ENCODE measurements at places on chromosomes 2 and 18.

GRCh38 chr2:226115832-226116200, 683.8 kb downstream of the IRS1 start:
- DNase-seq, result no peak

DNA sequence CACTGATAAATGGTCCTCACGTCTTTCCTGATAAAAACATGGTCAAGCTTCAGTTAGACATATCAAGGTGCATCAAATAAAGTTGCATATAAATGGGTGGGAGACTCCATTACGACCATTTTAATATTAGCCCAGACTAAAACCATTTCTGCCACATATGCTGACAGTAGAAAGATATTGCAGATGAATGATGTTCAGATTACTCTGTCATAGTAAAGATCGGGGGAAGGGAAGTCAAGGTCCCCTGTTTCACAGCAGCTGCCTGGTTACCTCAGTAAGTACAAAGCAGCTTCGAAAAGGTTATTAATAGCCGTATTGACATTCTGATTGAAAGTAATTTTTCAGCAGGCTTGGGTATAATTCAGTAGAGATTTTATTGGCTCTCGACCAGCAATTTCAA, 927.7 kb upstream of the CDH2 start:
- no peak for DNase-seq

- DNase-seq, result no peak
These were observed 3.2 kb downstream of the FHL2 start for GRCh38 chr2:105395691-105396090.

GRCh38 chr2:88108796-88109195, 19.1 kb downstream of the FABP1 start:
- DNase-seq, result no peak

- DNase-seq, result no peak
These were observed 6.8 kb downstream of the CPLX4 start for GRCh38 chr18:59311631-59312030.

GRCh38 chr2:102065675-102066252, 74.0 kb downstream of the IL1R2 start:
- DNase-seq, result no peak

DNA sequence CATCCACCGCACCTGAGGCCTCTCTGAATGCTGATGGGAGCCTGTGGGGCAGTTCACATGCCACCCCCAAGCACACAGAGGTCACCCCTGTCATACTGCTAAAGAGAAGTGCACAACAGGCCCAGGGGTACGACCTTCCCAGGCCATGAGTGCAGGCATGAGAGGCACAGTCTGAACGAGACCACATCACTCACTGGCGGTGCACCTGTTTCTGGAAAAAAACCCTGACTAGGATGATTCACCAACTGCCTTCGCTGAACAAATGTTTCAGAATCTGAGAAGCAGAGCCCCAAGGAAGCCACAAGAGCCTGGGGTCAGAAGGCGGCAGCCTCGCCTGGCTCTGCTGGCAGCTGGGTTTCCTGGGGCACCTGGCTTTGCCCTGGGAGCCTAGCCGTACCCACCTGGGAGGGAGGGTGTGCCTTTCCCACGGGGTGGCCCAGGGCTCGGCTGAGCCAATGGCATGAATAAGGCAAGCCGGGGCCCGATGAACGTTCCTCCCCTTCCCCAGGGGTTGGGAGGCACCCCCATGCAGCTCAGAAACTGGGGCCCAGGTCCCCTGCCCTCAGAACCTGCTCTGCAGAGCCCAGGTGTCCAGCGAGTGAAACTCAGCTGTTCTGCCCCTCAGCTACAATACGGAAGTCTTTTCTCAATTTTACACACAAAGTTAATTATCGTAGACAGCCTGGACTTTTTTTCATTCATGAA, 73.8 kb downstream of the HDAC4 start:
- peak; percentile 93 for DNase-seq

GRCh38 chr18:48037481-48038271, 107.2 kb upstream of the SMAD2 start:
- DNase-seq, result no peak

GRCh38 chr2:96638144-96639121, at the start of gene KANSL3:
Gene KANSL3 (minus strand): TSS chr2:96638312. CDS start chr2:96637135, 1,177 bp downstream.
- DNase-seq, result peak; percentile 98

DNA sequence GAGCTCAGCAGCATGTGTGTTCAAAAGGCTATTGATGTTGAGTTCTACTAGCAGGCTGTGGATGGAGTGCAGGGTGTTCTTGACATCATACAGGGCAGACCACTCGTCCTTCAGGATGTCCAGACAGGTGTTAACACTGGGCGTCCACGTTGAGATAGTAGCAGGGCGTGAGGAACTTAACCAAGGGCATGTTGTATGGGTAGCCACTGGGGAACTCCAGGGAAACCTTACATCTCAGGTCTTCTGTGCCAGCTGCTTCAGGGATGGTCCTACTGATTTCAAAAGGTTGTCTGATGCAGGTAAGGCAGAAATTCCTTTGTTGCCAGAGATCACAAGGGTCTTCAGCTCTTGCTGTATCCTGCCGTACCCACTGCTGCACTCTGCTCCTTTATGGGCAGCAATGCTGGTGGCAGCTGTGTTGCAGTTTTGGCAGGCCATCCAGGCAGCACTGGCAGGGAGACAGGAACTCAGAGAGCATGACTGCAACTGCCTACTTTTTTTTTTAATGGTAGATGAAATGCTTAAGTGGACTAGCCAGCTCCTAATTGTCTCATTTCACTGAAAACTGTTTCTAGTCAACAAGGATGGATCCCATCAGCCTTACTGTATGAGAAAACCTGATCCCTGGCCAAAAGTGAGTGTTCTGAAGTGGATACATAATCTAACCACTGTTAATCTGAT, 32.4 kb upstream of the RBBP8 start:
- DNase-seq, result no peak

- peak; percentile 97 for DNase-seq
These were observed 648 bp downstream of the ARID5A start for GRCh38 chr2:96537066-96537733.

DNA sequence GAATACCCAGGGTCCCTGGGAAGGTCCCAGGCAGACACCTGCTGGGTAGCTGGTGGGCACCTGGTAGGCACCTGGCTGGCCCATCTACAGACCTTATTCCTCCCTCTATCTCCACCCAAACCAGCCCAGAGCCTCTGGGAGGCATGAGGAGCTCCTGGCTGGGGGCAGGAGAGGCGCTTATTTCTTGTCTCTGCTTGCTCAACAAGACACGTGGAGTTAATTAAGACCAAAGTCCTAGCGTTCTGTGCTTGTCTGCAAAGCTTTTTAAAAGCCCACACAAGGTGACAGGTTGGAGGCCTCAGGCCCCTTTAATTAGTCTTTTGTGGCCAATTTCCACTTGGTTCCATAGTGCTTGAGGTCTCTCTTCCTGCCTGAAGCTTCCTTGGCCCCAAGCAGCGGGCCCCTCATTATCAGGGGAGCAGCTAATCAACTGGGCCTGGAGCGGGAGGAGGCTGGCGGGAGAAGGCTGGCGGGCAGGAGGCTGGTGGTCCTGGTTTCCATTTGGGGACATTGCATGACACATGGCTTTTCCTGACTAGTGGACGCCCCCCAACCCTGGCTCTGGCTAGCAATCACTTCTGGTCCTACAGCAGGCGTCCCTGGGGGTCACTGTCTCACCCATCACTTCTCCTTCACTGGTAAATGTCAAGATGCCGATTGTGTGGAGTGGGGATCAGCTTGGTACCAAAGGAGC, 65.4 kb upstream of the HDAC4 start:
- no peak for DNase-seq

All from activated CD4-positive, alpha-beta T cell treated with anti-CD3 and anti-CD28 coated beads, Interleukin-2, amount 10 ng/mL, durations not matched to agents 24 days and 14 days (primary cell).